Large intestine (tissue), 12 donors: ENCODE measurements at places on chromosomes 12 and 14.

DNA sequence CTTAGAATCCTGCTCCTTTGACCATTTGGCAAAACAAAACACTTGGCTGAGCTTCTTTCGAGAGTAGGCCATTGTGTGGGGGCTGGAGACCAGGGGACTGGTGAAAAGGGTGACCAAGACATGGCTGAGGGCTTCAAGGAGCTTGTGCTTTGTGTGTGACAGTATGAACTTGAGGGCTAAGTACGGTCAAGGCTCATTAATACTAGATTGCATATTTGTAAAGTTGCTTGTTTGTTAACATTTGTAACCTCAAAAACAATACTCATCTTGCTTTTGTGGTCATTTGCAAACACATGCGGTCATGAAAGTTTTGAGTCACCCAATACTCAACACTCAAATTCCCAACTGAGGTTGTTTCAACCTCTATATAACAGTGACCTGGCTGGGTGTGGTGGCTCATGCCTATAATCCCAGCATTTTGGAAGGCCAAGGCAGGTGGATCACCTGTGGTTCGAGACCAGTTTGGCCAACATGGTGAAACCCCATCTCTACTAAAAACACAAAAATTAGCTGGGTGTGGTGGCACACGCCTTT is 42.5 kb downstream of the ZFYVE26 start:
- no peak for DNase-seq

DNA sequence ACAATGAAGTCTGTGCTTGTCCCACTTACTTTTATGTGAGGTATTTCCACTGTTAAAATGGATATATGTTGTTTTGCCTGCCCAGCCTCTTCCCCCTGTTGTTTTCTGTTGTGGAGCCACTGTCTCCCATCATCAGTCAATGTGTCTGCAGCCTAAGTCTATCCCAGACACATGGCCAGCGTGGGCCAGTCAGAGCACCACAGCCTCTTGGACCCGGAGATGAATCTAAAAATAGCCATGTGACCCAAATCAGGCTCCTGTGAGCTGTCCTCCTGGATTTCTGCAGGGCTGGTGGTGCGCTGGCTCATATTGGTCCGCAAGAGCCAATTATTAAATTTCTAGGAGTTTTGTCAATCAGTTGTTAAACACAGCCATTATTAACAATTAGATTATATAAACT is 44.0 kb upstream of the PRICKLE1 start:
- no peak for DNase-seq

GRCh38 chr14:49189375-49189774 is 396.8 kb downstream of the RPS29 start:
- no peak for DNase-seq

DNA sequence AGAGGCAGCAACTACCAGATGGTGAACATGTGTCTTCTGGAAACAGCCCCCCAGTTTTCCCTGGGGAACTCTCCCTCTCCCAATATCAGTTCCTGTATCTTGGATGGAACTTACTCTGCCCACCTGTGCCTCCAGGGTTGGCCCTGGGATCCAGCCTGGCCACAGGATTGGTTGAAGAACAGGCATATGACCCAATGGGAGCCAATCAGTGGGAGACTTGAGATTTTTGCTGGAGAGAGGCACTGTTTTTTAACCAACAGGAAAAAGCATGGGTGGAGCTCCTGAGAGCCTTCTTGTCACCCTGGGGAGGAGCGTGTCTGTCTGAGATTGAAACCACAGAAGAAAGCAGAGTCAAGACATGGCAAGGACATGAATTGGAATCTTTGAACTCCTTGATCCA is 33.6 kb upstream of the COX6A1 start:
- DNase-seq, result no peak
